GM12864 (cell line): ENCODE measurements at places on chromosomes 2 and 18.

- DNase-seq = no peak
Observed at GRCh38 chr18:9943311-9943710, 29.5 kb downstream of the VAPA start.

- no peak for DNase-seq
Observed at GRCh38 chr2:75592030-75592429, 31.3 kb upstream of the EVA1A start.

DNA sequence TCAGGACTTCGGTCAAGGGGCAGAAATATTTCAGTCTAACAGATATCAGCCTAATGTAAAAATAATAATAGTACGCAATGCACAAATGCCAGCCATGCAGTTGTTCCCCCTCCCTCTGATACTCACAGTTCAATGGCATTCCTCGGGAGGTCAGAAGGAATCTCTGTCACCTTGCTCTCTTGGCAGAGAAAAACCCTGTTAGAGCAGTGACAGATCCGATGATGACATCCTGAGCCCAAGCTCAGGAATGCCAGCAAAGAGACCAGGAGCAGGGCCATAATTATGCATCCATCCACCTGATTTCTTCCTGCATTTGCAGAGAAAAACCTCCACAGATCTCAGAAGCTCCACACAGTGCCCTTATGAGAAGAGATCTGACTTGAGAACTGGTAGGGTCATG lies at the start of gene FSHR:
Gene FSHR, minus strand, starts transcription at position 376 of the 400 bp plus-strand sequence. Its CDS starts 98 bp downstream, at position 278.
- DNase-seq = no peak

GRCh38 chr2:37271376-37272067 lies 40.1 kb downstream of the NDUFAF7 start:
- no peak for DNase-seq

GRCh38 chr2:72254831-72255451 lies 107.3 kb upstream of the CYP26B1 start:
- no peak for DNase-seq

DNA sequence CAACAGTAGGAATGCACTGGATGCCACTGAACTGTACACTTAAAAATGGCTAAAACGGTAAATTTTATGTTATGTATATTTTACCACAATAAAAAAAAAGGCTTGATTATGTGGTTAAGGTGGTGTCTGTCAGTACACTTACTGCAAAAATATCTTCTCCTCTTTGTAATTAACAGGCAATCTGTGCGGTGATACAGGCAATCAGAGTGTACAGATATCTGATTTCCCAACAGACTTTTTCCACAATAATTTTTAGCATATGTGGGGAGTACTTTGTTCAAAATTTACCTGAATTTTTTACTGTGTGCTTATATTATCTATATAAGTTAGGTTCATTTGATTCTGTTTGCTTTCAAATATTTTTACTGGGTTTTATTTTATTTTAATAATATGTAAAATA lies 175.0 kb upstream of the PGAP1 start:
- no peak for DNase-seq
